ENCODE measurements at places on chromosomes 13 and 19.

DNA sequence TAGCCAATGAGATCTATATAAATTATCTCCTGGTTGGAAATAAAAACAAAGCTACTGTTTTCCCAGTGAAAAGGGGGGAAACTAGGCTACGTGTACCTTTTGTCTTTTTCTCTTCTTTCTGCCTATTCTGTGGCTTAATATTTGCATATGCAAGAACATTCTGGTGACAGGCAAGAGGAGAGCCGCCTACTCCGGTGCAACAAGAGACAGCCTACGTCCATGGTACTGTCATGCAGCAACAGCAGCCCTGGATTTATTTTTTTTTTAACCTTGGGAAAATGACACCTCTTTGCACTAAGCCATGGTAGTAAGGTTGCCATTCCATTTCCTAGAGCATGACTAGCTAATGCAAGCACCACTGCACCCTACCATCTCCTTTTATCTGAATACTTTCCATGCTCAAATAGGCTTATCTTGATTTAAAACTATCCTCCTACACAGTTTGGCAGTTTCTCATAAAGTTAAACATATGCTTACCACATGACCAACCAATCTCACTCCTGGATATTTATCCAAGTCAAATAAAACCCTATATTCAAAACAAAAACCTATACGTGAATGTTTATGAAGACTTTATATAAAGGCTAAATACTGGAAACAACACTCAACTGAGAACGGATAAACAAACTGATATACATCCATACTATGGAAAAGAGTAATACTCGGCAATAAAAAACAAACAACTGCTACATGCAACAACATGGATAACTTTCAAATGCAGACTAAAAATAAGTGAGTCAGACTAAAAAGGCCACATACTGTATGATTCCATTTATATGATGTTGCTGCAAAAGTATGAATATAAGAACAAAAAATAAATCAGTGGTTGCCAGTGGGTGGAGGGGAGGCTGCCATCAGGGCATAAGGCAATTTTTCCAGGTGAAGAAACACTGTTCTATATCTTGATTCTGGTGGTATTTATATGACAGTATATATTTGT lies 17.3 kb downstream of the NUFIP1 start:
- DNase-seq = no peak

DNA sequence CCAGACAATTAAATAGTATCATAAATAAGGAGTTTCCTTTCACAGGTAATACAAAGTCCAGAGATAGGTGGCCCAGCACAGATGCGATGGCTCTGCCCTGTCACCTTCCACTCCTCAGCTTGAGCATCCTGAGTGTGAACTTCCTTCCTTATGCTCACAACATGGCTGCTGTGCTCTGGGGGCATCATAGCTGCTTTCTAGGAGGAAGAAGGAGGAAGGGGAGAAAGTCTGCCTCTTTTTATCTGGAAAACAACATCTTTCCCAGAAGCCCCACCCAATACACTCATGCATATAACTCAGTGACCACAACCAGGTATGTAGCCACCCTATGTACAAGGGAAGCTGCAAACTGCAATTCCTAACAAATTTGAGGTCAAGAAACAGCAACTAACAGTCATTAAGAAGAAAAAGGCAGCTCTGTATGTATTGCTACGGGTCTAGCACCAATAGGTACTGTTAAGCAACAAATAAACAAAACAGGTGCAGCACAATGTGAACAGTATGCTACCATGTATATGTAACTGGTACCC lies 201.2 kb upstream of the UBL3 start:
- no peak for DNase-seq

DNA sequence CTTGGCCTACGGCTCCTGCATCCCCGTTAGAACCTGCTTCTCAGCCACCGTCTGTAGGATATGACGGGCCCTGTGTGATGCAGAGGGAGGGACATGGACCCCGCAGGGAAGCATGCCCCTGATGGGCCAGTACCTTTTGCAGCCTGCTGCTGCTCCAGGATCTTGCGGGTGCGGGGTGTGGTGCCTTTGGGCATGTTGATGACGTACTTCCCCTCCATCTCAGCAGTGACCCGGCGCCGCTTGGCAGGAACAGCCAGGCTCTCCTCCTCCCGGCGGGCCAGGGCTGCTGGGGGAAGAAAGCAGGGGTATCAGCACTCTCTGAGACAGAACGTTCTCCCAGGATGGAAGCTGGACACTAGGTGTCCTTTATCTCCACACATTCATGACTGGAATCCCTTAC lies 22.0 kb downstream of the C19orf47 start:
- no peak for DNase-seq

GRCh38 chr13:80685942-80686341 lies 345.0 kb upstream of the SPRY2 start:
- no peak for DNase-seq

- DNase-seq = no peak
These were observed 108.3 kb upstream of the ZNF536 start for GRCh38 chr19:30263830-30264381.

- no peak for DNase-seq
These were observed 13.0 kb downstream of the NTN5 start for GRCh38 chr19:48659768-48660167.

All from glutamatergic neuron (in vitro differentiated cells).